ENCODE measurements at places on chromosomes 4 and X. TPM values are rescaled to one million over a fixed set of nuclear protein-coding genes. Genes with fewer than 3 reads are reported as not detected.

SFRP2 gene
- not detected for total RNA-seq

FAM47E gene
- 0.78 TPM for total RNA-seq

RBM46 gene
- not detected for total RNA-seq

ART3 gene
- total RNA-seq, result not detected

TMPRSS11D gene
- total RNA-seq, result not detected

AMOT gene
- total RNA-seq, result 1.8 TPM

SGMS2 gene
- total RNA-seq, result not detected

AGTR2 gene
- not detected for total RNA-seq

EFHC2 gene
- 0.77 TPM for total RNA-seq

CCKAR gene
- not detected for total RNA-seq

DCHS2 gene
- total RNA-seq, result 0.17 TPM

MMRN1 gene
- total RNA-seq, result 0.28 TPM

PDE5A gene
- 0.82 TPM for total RNA-seq

CHM gene
- 20.4 TPM for total RNA-seq

NCAPG gene
- total RNA-seq, result 66.6 TPM

PAGE2B gene
- 0.77 TPM for total RNA-seq

HGFAC gene
- total RNA-seq, result not detected

UBE2D3 gene
- 376 TPM for total RNA-seq

HOPX gene
- total RNA-seq, result 22.1 TPM

SSX4B gene
- not detected for total RNA-seq

XK gene
- total RNA-seq, result 0.08 TPM

RWDD4 gene
- 13.9 TPM for total RNA-seq

NR3C2 gene
- total RNA-seq, result 19.5 TPM

C1QTNF7 gene
- total RNA-seq, result not detected

ZNF81 gene
- total RNA-seq, result 14.3 TPM

CYP4V2 gene
- total RNA-seq, result 18.3 TPM

NUDT10 gene
- total RNA-seq, result 1.4 TPM

BMP2K gene
- total RNA-seq, result 22.6 TPM

MAP7D2 gene
- 0.30 TPM for total RNA-seq

SMARCA1 gene
- total RNA-seq, result not detected

RNF212 gene
- 8.1 TPM for total RNA-seq

GCNA gene
- 8.7 TPM for total RNA-seq

PIGA gene
- 21.6 TPM for total RNA-seq

IGFBP7 gene
- total RNA-seq, result 0.28 TPM

HERC5 gene
- total RNA-seq, result 44.8 TPM

MSL3 gene
- 73.7 TPM for total RNA-seq

FRG1 gene
- total RNA-seq, result 68.8 TPM

CTAG1B gene
- not detected for total RNA-seq

EGFL6 gene
- 17.6 TPM for total RNA-seq

TEX13C gene
- not detected for total RNA-seq

FREM3 gene
- not detected for total RNA-seq

ADGRG4 gene
- not detected for total RNA-seq

UCP1 gene
- total RNA-seq, result not detected

MGARP gene
- total RNA-seq, result 0.22 TPM

TGIF2LX gene
- total RNA-seq, result not detected

ADH1B gene
- not detected for total RNA-seq

IGSF1 gene
- total RNA-seq, result not detected

PDZD11 gene
- total RNA-seq, result 27.0 TPM

HPGD gene
- total RNA-seq, result 10.4 TPM

RHOXF2 gene
- not detected for total RNA-seq

MED12 gene
- total RNA-seq, result 77.1 TPM

Data from activated naive CD8-positive, alpha-beta T cell treated with anti-CD3 and anti-CD28 coated beads, Interleukin-2, amount 10 ng/mL, durations not matched to agents 7 days and 5 days (primary cell).